Right ventricle myocardium inferior (tissue), 1 donor: ENCODE measurements at places on chromosomes 2 and 18.

DNA sequence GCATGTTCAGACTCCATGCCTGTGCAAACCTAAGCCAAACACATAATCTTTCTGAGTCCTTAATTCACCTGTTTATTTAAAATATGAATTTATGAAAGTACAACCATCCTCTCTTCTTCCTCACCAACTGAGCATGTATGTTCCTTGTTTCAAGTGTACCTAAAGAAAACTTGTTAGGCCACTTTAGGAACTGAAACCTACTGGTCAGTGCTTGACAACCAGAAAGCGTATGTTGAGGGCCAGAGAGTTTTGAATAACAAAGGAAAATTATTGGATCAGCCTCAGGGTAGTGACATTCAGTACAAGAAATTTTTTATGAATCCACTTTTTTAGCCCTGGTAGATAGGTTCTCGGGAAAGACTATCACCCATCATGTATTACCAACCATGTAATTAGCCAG, 847.6 kb upstream of the CELF4 start:
- no peak for DNase-seq

- no peak for DNase-seq
Observed at GRCh38 chr18:48656582-48656981, 117.8 kb downstream of the CTIF start.

DNA sequence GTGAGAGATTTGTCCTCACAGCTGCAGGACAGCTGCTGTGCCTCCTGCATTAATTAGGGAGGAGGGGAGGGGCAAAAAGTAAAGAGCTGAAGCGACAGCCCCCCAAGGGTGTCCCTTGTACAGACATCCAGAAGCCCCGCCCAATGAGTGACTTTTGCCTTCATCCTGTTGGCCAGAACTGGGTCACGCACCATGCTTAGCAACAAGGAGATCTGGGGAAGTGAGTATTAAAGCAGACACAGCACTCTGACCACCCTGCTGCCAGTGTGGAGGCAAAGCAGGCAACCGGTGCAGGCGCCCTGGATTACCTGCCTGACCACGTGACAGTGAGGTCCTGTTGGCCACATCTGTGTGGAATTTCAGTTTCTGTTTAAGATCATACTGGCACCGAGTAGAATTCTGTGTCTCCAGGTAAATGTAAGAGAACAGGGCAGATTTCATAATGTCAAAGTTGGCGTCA, 21.5 kb upstream of the BIN1 start:
- DNase-seq = no peak

DNA sequence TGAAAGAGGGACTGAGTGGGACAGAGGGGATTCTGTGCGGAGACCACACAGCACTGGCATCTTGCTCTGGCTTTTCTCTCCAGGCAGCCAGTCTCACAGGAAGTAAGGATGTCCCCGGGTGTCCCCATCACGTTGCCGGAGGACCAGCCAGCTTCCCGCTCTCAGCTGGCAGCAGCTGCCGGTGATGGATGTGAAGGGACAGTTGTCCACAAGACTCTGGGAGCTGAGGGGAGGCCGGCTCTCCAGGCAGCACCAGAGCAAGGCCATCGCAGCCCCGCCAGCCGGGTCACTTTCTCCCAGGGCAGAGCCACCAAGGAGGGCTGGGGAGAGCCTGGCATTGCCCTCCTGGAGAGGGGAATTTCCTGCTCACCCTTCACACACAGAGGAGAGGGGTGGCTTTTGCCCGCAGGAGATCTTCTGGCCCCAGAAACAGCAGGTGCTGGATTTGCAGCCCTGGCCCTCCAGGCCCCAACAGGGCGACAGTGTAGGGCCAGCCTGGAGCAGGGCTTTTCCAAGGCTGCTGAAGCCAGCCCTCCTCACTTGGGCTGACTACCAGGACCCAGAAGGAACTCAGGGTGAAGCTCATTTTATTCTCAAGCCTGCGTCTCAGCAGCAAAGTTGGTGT, 24.0 kb upstream of the B3GNT7 start:
- DNase-seq = peak; percentile 22

GRCh38 chr2:176068419-176068832, 15.3 kb downstream of the EVX2 start:
- DNase-seq = no peak

DNA sequence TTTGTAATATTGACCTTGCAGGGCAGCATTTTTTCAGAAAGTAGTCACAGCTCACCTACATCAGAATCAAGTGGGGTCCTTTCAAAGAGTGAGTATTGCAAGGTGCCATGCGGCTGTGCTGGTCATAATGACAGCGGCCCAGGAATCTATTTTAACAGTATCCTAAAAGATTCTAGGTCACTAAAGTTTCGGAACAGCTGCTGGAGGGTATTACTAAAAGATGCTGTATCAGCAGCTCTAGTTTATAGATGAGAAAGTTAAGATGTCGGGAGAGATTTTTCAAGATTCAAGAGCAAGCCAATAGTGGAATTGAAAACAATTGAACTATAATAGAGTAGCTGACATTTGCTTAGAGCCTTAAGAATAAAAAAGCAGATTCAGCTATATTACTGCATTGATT, 336.0 kb downstream of the SLC8A1 start:
- DNase-seq = no peak

DNA sequence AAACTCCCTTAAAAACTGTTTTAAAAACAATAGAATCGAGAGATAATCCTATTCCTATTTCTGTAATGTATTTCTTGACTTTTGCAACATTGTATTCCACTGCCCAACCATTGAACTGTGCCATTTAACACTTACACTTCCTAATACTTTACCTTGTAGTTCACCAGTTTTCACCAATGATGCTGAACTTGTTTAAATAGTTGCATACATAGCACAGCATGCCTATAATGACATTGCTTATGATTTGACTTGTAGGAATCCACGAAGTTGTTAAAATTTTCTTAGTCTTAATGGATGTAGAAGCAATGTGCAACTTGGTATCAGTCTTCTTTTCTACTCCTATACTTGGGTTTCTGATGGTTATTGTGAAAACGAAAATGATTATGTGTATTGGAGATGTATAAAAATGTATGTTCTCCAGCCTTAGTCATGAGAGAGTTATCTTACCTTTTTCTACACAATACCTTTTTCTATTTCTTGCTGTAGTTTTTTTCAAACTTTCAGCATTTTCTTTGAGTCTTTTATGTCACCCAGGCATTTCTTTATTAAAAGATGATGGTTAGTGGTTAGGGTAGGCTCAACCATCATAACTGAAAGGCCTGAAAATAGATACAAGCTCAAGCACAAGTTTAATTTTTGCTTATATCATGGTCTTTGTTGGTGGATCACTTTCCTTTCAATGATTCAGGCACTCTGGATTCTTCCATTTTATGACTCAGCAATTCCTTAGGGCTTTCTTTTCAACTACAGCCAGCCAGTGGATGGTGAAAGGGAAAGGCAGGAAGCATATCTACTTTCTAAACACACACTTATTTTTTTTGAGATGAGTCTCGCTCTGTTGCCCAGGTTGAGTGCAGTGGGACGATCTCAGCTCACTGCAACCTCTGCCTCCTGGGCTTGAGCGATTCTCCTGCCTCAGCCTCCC, 9.4 kb downstream of the GPD2 start:
- no peak for DNase-seq

DNA sequence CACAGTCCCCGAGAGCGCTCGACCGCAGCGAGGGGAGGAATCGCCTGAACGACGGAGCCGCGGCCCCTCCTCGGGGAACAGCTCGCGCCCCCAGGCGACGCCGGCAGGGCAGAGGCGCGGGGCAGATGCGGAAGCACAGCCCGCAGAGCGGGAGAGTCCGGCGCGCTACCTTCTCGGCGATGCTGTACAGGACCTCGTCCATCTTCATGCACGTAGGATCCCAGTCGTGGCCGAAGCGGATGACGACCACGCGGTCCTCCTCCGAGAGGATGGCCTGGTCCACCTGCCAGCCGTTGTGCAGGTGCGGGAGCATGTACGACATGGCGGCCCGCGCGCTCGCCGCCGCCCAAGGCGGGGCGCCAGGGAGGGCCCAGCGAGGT, 302 bp downstream of the TXNL4A start:
- DNase-seq = peak; percentile 84

DNA sequence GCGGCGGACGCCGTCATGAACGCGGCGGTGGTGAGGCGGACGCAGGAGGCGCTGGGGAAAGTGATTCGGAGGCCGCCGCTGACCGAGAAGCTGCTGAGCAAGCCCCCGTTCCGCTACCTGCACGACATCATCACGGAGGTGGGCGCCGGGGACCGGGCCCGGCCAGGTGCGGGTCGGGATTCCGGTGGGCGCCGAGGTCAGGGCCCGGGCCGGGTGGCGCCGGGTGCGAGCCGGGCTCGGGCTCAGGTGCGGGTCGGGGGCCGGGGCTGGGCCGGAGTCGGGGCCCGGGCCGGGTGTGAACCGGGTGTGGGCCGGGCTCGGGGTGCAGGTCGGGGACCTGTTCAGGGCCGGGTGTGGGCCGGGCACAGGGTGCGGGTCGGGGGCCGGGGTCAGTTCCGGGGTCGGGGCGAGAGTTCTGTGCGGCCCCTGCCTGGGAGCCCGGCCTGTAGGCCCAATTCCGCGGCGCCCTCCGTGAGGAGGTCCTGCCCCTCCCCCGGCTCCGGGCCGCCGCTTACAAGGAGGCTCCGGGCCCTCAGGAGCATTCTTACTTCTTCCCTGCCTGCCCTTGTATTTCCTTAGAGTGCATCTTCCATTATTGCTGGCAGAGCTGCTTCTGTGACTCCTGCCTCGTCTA, 447 bp downstream of the TRAF3IP1 start:
- no peak for DNase-seq

DNA sequence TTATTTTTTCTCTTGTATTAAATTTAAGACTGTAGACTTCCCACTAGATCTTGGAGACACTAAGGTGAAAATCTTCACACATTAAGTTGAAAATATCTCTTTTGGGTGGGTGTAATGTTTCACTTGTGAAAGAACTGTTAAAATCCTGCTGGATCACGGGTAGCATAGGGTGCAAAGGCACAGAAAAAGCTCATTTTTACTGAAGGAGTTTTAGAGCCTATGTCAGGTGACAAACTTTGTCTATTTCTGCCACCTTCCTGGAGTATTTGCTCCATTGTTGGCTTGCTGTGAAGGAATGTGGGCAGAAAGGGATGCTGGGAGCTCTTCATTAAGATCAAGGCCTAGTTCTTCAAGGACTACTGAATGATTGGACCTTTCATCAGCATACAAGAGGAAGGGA, 119.4 kb downstream of the FMNL2 start:
- no peak for DNase-seq

DNA sequence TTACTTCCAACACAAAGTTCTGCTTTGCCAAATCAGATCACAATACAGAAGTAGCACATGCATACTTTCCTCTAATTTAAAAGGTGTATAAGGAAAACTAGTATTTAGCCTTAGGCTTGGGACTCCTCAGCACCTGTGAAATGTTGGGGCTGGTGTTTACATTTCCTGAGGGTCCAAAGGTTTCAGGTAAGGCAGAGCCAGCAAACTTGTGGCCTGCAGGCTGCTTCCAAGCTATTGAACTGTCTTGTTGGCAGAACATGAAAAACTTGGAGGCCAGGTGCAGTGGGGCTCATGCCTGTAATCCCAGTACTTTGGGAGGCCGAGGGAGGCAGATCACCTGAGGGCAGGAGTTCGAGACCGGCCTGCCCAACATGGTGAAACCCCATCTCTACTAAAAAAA, 26.5 kb upstream of the GPR39 start:
- no peak for DNase-seq

- no peak for DNase-seq
Observed at GRCh38 chr2:124911560-124911959, 886.5 kb downstream of the CNTNAP5 start.

DNA sequence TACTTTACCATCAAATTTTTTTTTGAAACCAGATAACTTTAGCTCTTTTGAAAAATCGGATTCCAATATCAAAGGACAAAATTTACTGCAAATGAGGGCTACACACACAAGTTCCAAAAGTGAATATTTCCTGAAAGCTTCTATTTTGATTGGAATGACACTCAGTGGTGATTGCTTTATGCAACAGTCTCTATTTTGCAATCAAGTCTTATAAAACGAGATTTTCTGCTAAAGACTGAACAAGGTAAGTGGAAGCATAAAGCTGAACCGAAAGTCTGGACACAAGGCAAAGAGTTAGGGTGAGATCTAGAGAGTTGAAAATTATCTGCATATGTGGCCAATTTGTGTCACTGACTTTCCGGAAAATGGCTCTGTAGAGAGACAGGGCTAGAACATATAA, 145.0 kb upstream of the OSR1 start:
- DNase-seq = no peak

GRCh38 chr2:39851651-39852110, 72.6 kb upstream of the THUMPD2 start:
- DNase-seq = no peak

- no peak for DNase-seq
Observed at GRCh38 chr2:101199251-101199791, 48.1 kb upstream of the TBC1D8 start.

DNA sequence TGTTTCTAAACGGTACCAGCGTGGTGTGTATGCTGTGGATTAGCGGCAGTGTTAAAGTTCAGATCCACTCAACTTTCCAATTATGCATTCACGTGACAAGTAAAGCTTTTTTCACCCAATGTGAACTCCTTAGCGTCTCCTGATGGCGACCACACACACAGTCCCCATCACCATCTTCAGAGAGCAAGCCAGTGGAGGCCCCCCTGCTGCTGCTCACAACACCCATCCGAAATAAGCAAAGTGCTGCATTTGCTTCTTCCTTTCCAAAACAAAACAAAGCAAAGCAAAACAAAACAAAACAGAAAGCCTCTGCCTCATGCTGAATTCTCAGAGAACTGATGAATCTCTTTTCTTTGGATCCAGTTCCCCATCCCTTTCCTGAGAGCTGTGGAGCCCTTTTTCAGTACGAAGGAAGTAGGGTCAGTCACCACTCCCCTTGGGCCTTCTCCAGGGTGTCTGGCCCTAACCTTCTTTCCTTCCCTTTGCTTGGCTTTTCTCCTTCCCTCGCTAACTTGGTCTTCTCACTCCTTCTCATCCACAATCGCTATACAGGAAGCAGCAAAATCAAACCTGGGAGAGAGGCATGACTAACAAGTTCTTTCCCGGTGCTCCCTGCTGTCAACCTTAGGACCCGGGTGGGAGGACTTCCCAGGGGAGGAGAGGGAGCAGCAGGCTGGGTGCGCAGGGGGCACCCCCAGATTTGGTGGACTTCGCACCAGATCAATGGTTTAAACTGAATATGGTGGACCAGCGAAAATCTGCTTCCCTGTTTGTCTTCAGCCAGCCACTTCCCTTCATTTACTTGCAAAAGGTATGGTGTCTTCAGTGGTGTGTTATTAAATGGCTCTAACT, 56.0 kb downstream of the NRP2 start:
- DNase-seq = no peak

- DNase-seq = no peak
Observed at GRCh38 chr2:26114151-26114550, 58.7 kb upstream of the GAREM2 start.
